ENCODE measurements at places on chromosomes 1 and 21.

- no peak for DNase-seq
Measured at GRCh38 chr1:167094690-167095089, 815 bp downstream of the STYXL2 start.

- DNase-seq, result no peak
Measured at GRCh38 chr1:102045752-102046151, 49.0 kb upstream of the OLFM3 start.

GRCh38 chr1:11615090-11615489 lies 39.1 kb downstream of the FBXO2 start:
- no peak for DNase-seq

- DNase-seq, result no peak
Measured at GRCh38 chr1:213883618-213884017, 104.2 kb upstream of the PROX1 start.

DNA sequence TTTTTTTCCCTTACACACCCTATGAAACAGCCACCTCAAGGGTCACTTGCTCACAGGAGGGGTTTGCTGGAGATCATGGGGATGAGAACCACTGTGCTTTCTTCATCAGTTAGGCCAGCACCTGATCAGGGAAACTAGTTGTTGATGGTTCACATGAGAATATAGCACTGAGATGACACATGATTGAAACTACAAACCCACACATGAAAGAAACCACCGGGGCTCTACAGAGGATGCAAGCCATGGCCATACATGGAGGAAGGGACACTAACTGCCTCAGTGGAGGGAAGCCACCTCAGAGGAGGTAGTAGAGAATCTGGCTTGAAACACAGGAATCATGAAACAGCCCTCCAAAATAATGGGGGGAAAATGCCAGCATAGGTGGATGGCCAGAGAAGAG lies 63.2 kb downstream of the PRKAB2 start:
- DNase-seq, result no peak

DNA sequence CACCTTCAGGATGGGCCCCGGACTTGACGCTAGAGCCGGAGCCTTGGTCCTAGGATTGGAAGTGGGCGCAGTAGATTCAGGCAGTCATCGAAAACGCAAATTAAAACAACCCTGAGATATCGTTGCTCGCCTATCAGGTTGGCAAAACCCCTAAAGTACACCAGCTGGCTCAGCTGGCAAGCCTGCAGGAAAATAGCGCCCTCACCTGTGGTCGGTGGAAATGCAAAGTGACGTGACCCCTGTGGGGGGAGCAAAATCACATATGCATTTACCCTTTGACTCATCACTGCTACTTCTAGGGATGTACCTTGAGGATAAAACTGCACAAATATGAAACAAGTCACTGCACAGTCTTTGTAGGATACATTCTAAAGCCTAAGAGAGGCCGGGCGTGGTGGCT lies 170.3 kb upstream of the TMEM51 start:
- DNase-seq, result no peak

DNA sequence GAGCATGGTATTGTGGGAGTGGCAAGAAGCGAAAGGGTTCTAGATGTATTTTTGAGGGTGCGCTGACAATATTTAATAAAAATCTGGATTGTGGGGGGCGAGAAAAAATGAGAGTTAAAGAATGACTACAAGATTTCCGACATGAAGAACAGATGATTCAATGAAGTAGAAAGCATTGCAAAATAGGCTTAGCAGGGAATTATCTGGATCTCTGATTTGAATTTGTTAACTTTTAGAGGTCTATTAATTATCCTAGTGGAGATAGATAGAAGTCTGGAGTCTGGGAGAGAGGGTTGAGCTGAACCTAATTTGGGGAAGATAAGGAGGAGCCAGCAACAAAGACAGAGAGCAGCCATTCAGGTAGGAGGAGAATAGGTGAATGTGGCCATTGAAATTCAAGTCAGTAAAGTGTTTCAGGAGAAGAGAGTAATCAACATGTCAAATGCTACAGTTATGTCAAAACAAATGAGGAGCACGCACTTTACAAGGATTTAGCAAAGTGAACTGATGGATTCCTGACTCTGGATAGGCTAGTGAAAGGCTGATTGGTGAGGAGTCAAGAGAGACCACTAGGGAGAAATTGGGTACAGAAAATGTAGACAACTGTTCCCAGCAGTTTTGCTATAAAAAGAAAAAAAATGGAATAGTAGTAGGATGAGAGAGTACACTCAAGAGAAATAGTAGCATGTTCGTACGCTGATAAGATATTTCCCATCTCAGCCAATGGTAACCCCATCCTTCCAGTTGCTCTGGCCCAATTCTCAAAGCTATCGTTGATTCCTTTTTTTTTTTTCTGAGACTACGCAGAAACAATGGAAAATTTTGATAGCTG lies 393.2 kb upstream of the CXADR start:
- DNase-seq, result no peak

Measured in foreskin fibroblast (primary cell).